ENCODE measurements at places on chromosomes 11 and 22. TPM values are rescaled to one million over a fixed set of nuclear protein-coding genes. Genes with fewer than 3 reads are reported as not detected.

- H3K27me3 ChIP-seq = no peaks in the 10 kb centered on the region
- H3K36me3 ChIP-seq = no peaks in the 10 kb centered on the region
- H3K4me3 ChIP-seq = no peak overlapping the region
- no peak for DNase-seq
- no peaks in the 10 kb centered on the region for H3K4me1 ChIP-seq
Measured at GRCh38 chr11:129141748-129142523, 50.2 kb downstream of the ARHGAP32 start.

GRCh38 chr11:68649851-68650555, 34.3 kb upstream of the GAL start:
- H3K27me3 ChIP-seq = peaks cover 73% of the 10 kb centered on the region
- no peak overlapping the region for H3K4me3 ChIP-seq
- DNase-seq = no peak
- H3K36me3 ChIP-seq = no peaks in the 10 kb centered on the region

GRCh38 chr11:10155793-10156490, 138.1 kb downstream of the SBF2 start:
- H3K4me3 ChIP-seq = no peak overlapping the region
- H3K4me1 ChIP-seq = no peaks in the 10 kb centered on the region
- no peaks in the 10 kb centered on the region for H3K36me3 ChIP-seq
- H3K27ac ChIP-seq = no peak overlapping the region
- H3K27me3 ChIP-seq = no peaks in the 10 kb centered on the region

DNA sequence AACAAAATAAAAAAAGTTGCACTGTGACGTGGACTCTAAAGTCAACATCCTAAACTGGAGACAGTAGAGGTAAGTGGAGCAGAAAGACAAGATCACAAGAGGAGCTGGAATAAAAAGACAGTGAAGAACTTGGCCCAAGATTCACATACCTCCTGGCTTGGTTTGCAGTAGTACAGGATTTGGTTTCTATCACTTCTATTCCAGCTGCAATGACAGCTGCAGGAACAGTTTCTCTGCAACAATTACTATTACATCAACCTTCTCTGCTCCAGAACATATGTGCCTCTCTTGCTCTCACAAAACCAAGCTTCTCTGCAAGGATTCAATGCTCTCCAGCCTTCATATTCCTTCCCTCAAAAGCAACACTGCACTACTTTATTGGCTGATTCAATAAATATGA, 7.8 kb upstream of the KDM2A start:
- DNase-seq = no peak
- H3K27ac ChIP-seq = no peak overlapping the region
- no peaks in the 10 kb centered on the region for H3K27me3 ChIP-seq
- no peak overlapping the region for H3K4me3 ChIP-seq

- no peaks in the 10 kb centered on the region for H3K36me3 ChIP-seq
- peak; percentile 10 for DNase-seq
- H3K27ac ChIP-seq = no peak overlapping the region
Measured at GRCh38 chr11:77095551-77096490, 6.8 kb upstream of the OMP start.

GRCh38 chr22:25729016-25729995, 12.7 kb upstream of the MYO18B start:
- H3K4me3 ChIP-seq = no peak overlapping the region
- H3K27me3 ChIP-seq = peaks cover 6% of the 10 kb centered on the region
- no peaks in the 10 kb centered on the region for H3K4me1 ChIP-seq
- DNase-seq = no peak
- no peaks in the 10 kb centered on the region for H3K36me3 ChIP-seq

GRCh38 chr11:43941257-43941994, 1.0 kb upstream of the C11orf96 start:
- peak overlapping the region; percentile 83 for H3K4me3 ChIP-seq
- peaks cover 33% of the 10 kb centered on the region for H3K4me1 ChIP-seq
- no peak for DNase-seq
- H3K36me3 ChIP-seq = no peaks in the 10 kb centered on the region
- peaks cover 32% of the 10 kb centered on the region for H3K27me3 ChIP-seq

DNA sequence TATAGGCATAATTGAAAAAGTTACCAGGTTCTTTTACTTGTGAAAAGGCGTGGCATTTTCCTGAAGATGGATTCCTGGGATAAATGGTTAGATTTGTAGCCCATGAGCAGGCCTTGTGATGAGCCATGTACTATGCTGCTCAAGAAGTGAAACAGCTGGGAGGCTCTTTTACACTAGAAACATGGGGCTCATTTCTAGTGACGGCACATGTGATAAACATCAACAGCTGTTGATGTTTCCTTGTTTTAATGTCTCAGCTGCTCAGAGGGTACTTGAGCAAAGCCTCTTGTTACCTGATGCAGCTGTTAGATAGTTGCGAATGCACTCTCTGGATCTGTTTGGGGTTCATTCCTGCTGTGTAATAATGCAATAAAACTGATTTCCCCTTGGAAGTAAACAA, 396.8 kb downstream of the GUCY1A2 start:
- no peak for DNase-seq
- H3K36me3 ChIP-seq = no peaks in the 10 kb centered on the region
- H3K27me3 ChIP-seq = no peaks in the 10 kb centered on the region

- H3K36me3 ChIP-seq = no peaks in the 10 kb centered on the region
- H3K27ac ChIP-seq = peak overlapping the region; percentile 84
- no peak overlapping the region for H3K4me3 ChIP-seq
- no peak for DNase-seq
- H3K27me3 ChIP-seq = no peaks in the 10 kb centered on the region
Measured at GRCh38 chr22:24986816-24987215, 34.3 kb downstream of the KIAA1671 start.

- H3K27ac ChIP-seq = no peak overlapping the region
- no peak for DNase-seq
- no peaks in the 10 kb centered on the region for H3K4me1 ChIP-seq
- H3K4me3 ChIP-seq = no peak overlapping the region
- no peaks in the 10 kb centered on the region for H3K36me3 ChIP-seq
Measured at GRCh38 chr11:45674481-45675190, 9.2 kb upstream of the CHST1 start.

PGA5 gene
- not detected for total RNA-seq

RAB38 gene
- total RNA-seq = 0.44 TPM

LRRC74B gene
- not detected for total RNA-seq

CCDC34 gene
- 1.6 TPM for total RNA-seq

LRRN4CL gene
- 2.7 TPM for total RNA-seq

OR6A2 gene
- total RNA-seq = not detected
